H9 (cell line): ENCODE measurements at places on chromosomes 7 and 10. TPM values are rescaled to one million over a fixed set of nuclear protein-coding genes. Genes with fewer than 3 reads are reported as not detected.

The DEPP1 gene
- total RNA-seq, result 1.7 and 2.4 TPM in 2 replicates

The FKBP6 gene
- not detected in 2 replicates for total RNA-seq

The PNLIPRP2 gene
- total RNA-seq, result 0.24 and 0.26 TPM in 2 replicates

The CD36 gene
- total RNA-seq, result 0.28 TPM in 1 of 2 replicates, not detected in the other

The CCZ1B gene
- 62.6 and 77.0 TPM in 2 replicates for total RNA-seq

The SLC26A3 gene
- not detected in 2 replicates for total RNA-seq

The BAIAP2L1 gene
- 25.9 and 29.9 TPM in 2 replicates for total RNA-seq

The ZDHHC4 gene
- total RNA-seq, result 58.9 and 62.0 TPM in 2 replicates

The PAX2 gene
- not detected in 2 replicates for total RNA-seq

The ETV1 gene
- 68.5 and 71.8 TPM in 2 replicates for total RNA-seq

DNA sequence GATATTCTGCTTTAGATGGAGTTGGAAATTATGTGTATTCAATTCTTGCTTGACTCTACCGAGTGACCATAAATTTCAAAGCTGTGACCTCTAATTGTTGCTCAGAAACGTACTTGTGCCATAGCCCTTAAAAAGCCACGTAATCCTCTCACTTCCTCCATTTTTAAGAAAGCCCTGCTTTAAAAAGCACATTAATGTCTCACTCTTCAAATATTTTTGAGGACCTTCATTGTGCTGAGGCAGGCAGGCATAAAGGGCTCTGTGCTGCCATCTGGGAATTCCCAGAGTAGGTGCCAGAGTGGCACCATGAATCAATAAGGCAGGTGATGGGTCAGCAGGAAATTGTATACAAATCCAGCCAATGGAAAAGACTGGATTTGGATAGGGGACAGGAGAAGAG lies 97.7 kb upstream of the FAM204A start:
- DNase-seq, result no peak

GRCh38 chr7:22934473-22935065 lies 79.4 kb downstream of the HYCC1 start:
- DNase-seq, result no peak

- DNase-seq, result no peak
Observed at GRCh38 chr7:81445462-81445861, 324.4 kb downstream of the HGF start.

- no peak for DNase-seq
Observed at GRCh38 chr10:34655286-34656170, 159.6 kb downstream of the PARD3 start.

DNA sequence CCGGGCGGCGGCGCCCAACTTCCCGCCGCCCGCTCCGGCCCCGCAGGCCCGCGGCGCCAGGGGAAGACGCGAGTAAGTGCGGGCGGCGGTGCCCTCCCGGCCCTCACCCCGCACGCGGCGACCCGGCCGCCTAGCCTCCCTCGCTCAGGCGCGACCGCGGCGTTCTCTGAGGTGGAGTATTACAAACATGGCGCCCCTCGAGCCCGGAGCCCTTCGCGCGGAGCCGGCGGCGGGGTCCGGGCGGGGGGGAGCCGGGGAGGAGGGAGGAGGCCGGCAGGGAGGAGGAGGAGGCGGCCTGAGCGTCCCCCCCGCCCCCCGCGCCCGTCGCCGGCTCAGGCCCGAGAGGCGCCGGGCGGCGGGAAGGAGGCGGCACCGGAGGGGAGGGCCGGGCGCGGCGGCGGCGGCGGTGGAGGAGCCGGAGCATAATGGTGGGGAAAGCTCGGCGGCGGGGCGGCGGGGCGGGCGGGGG lies at the start of gene ZMYND11:
ZMYND11 (plus strand) TSS at position 324 of the 469 bp plus-strand sequence. CDS start 44,558 bp downstream, outside the sequence.
- DNase-seq, result peak; percentile 34

GRCh38 chr7:84981055-84981976 lies 205.5 kb downstream of the SEMA3D start:
- no peak for DNase-seq

GRCh38 chr10:128897401-128898129 lies 569.5 kb upstream of the MGMT start:
- DNase-seq, result no peak

GRCh38 chr10:49328401-49329145 lies 29.6 kb downstream of the C10orf71 start:
- no peak for DNase-seq

- DNase-seq, result no peak
Observed at GRCh38 chr10:59668096-59668495, 41.6 kb downstream of the SLC16A9 start.

- no peak for DNase-seq
Observed at GRCh38 chr10:26457088-26457487, 18.9 kb downstream of the APBB1IP start.

GRCh38 chr10:31774299-31774900 lies 154.2 kb downstream of the ARHGAP12 start:
- no peak for DNase-seq

DNA sequence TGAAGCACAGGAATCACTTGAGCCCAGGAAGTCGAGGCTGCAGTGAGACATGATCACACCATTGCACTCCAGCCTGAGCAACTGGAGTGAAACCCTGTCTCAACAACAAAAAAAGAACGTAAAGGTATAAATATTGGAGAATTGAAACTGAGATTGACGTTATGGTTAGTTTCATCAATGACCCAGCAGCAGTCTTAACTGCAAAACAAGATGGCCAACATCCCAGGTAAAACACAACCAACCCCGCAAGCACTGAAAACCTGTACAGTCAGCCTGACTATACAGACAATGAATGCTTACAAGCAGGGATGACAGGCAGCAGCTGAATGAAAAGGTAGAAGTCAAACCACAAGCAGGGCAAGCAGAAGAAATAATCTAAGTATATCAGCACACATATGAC lies 34.7 kb downstream of the WAPL start:
- DNase-seq, result no peak

GRCh38 chr7:64871761-64872160 lies 31.3 kb upstream of the ZNF273 start:
- DNase-seq, result peak; percentile 14

GRCh38 chr10:29949411-29950011 lies 109.9 kb downstream of the JCAD start:
- DNase-seq, result no peak

DNA sequence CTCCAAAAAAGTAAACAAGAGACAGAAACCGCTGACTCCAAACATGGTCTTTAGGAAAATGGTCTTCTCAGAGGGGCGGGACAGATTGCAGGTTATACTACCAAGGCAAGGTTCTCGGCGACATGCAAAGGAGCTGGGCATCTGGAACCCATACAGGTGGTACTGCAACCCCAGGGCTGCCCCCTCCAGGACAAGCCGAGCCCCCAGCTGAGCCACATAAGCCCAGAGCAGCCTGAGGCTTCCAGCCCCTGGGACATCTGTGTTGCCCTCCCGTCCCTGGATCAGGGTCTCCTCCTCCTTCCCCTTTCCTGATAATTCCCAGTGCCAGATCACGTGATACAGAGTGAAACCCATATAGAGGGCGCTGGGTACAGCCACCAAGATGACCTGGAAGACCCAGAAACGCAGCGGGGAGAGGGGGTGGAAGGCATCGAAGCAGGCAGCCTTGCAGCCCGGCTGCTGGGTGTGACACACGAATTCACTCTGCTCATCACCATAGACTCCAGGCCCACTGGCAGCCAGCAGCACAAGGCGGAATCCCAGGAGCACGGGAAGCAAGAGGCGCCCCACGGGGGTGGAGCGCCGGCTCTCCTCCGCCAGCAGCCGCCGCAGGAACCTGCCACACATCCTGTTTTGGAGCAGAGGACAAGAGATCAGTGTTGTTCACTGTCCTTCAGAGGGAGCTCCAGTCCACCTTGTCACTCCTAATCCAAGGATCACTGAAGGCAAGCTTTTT lies at the start of gene GJC3:
GJC3 (minus strand) TSS at position 627 of the 736 bp plus-strand sequence; CDS start at position 627, 0 bp downstream.
- peak; percentile 81 for DNase-seq

DNA sequence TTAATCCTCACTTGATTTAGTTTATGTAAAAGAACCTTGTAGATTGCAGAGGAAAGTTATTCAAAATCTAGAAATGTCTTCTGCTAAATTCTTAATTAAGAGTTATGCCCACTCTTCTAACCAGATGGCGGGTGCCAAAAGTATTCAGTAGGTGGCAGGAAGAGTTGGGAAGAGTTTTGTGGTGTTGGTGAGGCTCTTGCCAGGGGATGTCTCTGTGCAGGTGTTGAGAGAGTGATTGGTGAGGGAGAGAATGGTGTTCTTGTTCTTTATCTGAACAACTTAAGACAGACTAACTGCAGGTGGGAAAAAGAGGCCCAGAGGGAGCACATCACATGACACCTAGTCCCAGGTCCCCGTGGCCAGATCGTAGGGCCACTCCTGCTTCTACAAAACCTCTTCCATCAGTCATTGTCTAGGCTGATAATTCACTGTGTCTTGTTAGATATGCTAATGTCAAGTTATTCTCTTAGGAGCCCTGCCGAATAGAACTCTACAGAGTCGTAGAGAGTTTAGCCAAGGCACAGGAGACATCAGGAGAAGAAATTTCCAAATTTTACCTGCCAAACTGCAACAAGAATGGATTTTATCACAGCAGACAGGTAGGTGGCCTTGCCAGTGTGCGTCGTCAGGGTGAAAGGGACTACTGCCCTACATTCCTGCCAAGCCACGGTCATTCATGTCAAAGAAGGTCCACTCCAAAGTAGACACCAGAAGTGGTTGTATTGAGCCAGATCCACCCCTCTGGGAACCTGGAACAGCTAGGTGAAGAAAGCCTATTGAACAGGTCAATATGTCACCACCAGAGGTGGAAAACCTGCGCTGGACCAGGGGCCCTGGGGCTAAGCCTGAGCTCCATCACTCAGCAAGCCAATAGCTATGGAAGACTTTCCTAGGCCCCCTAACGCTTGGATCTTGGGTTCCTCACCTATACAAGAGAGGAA lies 3.4 kb downstream of the IGFBP1 start:
- no peak for DNase-seq

- DNase-seq, result peak; percentile 33
Observed at GRCh38 chr10:86363833-86364490, 2.6 kb downstream of the GRID1 start.

GRCh38 chr7:127776776-127777386 lies 124.9 kb downstream of the SND1 start:
- DNase-seq, result no peak

DNA sequence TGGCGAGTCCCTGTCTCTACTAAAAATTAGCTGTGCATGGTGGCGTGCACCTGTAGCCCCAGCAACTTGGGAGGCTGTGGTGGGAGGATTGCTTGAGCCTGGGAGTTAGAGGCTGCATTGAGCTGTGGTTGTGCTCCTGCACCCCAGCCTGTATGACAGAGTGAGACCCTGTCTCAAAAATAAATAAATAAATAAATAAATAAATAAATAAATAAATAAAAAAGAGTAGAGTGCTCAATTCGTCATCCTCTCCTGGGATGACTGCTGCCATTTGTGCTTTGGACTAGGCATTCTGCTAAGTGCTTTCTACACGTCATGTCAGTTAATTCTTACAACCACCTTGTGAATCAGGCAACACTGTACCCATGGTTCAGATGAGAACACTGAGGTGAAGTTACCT lies 130.6 kb downstream of the DOCK1 start:
- DNase-seq, result no peak

DNA sequence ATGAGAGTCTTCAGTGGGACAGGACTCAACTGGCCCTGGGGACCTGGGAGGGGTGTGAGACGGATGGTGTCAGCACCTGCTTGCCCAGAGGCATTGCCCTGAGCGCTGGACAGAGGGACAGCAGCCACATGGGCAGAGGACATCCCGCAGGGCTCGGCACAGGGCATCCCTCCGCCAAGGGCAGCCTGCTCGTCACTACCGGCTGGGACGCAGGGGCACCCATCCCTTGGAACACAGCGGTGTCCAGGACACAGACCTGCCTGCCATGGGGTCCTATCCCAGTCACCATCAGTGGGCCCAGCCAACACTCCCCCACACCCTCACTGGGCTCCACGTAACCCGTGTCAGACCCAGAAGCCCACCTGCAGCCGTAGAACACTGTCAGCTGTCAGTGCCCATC lies 109.3 kb downstream of the LARP4B start:
- no peak for DNase-seq
